Activated CD4-positive, alpha-beta T cell treated with anti-CD3 and anti-CD28 coated beads, Interleukin-2, amount 50 U/mL, for 16 hours (primary cell): ENCODE measurements at places on chromosomes 16 and 17.

DNA sequence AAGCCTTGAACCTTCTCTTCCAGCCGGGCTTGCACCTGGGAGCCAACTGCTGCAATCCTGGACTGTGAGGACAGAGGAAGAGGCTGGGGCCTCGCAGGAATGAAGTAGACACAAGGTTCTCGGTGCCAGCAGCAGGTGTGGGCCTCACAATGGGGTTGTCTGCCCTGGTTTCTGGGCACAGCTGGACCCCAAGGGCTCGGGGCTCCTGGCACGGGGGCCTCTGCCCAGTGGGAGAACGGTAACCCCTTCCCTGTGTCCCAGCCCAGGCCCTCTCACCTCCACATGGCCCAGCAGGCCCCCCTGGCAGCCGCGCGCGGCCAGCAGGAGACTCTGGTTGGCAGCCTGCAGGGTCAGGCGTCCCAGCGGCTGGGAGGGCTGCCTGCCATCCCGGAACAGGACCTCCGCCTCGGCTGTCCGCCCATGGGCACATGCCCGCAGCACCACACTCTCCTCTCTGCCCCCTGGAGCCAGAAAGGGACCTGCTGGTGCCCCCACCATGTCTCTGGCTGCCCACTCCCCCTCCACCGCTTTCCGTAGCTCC, 46.9 kb downstream of the RMI2 start:
- no peak for DNase-seq

DNA sequence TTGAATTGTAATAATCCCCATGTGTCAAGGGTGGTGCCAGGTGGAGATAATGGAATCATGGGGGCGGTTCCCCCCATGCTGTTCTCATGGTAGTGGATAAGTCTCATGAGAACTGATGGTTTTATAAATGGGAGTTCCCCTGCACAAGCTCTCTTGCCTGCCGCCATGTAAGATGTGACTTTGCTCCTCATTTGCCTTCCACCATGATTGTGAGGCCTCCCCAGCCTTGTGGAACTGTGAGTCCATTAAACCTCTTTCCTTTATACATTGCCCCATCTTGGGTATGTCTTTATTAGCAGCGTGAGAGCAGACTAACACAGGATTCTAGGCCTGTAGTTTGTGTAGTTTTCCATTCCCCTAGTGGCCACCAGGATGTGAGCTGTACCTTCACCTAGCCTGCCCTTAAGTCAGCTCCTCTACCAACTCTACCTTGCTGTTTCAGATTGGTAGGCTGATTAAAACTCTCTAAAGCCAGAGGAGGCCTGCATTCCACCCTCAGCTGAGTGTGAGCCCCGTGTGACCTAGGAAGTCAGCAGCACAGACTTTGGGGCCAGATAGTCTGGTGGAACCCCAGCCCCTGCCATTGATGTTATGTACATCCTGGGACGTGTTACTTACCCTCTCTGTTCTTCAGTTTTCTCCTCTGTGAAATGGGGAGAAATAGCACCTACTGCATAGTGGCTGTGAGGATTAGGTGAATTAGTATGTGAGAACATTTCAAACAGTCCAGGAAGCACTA, 252.4 kb upstream of the CACNG5 start:
- no peak for DNase-seq

DNA sequence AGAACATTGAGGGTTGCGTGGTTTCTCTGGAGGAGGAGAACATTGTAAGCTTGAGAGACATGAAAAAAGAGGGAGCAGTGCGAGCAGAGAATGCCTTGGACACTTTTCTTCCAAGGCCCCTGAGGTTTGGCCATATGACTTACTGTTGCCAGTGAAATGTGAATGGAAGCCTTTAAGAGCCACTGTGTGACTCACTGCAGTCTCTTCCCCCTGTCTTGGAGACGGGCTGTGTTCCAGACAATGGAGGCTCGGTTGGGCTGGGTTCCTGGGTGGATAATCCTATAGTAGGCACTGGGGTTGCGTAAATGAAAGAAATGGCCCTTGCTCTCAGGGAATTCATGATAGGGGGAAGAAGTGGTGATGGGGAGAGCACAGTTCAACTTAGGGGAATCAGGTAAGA, 75.5 kb downstream of the SHISA9 start:
- no peak for DNase-seq

DNA sequence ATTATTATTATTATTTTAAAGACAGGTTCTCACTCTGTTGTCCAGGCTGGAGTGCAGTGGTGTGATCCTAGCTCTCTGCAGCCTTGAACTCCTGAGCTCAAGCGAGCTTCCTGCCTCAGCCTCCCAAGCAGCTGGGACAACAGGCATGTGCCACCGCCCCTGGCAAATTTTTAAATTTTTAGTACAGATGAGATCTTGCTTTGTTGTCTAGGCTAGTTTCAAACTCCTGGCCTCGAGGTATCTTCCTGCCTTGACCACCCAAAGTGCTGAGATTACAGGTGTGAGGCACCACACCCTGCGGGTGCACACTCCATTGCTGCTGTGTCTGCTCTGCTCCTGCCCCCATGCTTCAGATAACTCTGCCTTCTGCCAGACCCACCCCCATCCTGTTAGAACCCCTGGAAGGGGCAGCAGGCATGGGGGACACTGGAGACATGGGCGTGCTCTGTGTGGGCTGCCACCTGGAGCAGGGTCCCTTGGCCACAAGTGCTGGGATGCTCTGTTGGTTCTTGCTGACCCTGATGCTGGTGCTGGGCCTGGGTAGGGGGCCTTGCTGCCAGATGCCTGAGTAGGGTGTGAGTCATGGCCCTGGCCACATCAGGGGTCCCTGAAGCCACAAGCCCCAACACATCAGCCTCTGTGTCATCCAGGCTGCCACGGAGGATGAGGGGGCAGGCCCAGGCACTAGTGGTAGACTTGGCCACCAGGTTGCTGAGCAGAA, 2.6 kb downstream of the GGT6 start:
- no peak for DNase-seq

DNA sequence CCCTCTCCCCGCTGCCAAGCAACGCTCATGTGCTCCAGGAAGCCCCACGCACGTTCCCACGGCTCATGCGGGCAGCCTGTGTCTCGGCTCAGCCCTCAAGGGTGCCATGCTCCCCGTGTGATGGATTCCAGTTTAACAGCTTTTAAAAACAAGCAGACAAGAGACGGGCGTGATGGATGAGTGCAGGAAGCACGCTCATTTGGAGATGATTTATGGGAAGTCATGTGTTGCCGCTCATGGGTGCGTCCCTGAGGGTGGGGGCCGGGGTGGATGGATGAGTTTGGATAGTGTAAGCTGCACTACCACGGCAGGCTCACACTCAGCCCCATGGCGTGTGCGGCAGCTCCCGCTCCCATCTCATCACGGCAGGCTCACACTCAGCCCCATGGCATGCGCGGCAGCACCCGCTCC, 132.8 kb downstream of the RBFOX3 start:
- no peak for DNase-seq

GRCh38 chr17:61389670-61390478, 9.8 kb upstream of the TBX2 start:
- peak; percentile 46 for DNase-seq

GRCh38 chr17:66782851-66783250, 52.1 kb upstream of the CACNG5 start:
- no peak for DNase-seq

- DNase-seq = peak; percentile 72
These were observed 4.2 kb upstream of the MXRA7 start for GRCh38 chr17:76714822-76715495.

GRCh38 chr17:36928471-36929345, 8.6 kb upstream of the LHX1 start:
- no peak for DNase-seq

DNA sequence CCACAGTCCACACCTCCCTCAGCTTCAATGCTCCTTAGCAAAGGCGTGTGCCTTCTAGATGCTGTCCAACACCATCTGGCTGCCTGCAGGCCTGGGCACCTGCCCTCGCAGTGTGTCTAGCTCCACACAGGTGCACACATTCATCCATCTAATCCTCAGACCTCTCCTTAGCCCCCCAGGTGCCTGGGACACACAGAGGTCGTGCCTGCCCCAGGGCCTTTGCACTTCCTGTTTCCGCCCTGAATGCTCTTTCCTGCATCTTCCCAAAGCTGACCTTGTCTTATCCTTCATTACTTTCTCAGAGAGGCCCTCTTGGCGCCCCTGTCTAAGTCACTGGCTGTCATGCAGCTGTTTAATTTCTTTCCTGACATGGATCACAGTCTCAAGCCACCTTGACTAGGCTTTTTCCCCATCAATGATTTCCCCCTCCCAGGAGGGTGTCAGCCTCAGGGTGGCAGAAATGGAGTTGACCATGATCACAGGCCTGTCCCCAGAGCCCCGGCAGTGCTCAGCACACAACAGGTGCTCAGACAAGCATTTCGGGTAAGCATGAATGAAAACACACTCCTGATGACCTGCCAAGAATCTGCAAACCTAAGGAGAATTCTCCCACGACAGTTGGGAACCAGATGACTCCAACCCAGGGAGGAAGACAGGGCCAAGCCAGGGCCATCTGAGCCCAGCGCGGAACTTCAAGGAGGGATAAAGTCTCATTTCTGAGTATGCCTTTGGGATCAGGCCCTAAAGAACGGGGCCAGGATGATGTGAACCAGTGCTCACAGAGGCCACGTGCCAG, 76.3 kb downstream of the LITAF start:
- DNase-seq = no peak

DNA sequence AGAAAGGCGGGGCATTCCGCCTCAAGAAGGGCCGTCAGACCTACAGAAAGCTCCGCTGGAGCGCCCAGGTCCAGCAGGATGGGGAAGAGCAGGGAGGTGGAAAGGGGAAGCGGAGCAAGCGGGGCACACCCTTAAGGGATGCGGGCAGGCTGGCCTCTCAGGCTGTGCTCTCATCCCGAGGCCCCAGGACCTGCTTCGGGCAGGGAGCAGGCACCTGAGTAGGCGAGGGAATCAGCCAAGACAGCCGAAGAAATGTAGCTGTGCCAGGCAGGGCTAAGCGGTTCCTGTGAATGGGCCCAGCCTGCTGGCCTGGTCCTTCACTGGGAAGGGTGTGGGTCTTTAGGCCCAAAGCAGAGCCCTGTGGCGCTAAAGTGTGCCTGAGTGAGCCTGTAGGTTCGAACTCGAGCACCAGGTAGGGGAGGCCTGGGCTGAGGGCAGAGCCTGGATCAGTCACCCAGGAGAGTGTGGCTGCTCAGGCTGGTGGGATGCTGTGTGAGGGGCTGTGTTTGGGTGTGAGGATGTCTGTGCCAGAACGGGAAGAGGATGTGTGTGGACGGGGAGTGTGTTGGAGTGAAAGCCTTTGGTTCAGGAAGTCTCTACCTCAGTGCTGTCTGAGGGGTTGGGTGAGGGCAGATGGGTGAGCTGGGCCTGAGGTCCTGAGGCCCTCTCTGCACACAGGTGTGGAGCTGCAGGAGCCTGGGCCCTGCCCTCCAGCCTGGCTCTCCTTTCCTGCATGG, 3.3 kb downstream of the TBX4 start:
- no peak for DNase-seq

DNA sequence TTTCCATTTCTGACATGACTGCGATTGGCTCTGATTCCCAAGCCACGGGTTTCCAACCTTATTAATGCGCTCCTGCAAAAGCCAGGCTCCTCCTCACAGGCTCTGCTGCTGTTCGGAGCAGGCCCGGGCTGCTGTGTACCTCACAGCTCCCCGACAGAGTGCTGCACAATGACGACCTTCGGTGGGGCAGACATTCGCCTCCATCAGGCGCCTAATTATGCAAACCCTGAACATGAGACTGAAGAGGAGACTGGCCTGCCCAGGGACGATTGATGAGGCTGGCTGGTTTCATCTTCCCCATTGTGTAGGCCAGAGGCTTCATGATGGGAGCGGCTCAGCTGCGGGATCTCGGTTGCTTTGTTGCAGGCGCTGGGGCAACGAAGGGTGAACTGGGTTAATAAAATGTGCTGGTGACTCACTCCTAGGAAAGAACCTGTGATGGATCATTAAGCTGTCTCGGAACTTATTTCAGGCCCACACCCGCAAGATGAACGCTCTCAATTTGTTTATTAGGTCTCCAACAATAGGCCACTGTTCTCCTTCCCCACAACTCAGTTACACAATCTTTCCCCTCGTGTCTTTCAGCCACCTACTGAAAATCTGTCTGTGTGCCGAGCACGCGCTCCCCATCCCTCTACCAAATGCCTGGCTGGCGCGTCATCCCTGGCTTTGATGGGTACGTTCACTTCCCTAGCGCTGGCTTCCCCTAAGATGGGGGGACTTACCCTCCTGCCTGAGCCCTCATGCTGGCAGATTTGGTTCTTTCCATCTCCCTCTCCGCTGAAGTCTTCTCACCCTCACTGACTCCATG, 27.2 kb upstream of the TOB1 start:
- DNase-seq = no peak

DNA sequence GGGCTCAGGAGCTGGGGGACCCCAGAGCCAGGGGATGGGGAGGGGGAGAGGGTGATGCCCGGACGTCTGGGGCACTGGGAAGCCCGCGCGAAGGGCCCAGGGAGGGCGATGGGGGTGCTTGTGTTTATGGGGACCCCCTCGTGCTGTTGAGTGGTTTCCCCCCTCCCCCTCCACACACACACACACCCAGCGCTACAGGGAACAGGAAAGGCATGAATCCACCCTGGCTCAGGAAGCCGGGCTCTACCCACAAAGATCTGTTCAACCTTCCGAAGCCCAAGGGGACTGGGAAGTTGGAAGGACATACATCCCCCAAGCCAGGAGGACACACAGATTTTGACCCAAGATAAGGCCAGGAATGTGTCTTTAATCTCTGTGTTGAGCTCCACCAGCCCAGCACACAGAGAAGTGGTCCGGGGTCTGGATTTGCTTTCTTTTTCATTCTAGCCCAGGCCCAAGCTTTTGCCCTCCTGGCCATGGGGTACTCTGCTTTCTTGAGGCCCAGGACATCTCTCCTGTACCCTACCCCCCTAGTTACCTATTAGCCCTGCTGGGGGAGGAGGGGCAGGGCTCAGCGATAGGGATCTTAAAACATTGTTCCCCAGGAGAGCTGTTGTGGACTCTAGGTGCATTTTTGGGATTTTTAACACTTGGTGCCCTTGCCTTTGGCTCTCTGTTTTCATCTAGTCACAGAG, 1.2 kb downstream of the UBALD2 start:
- peak; percentile 33 for DNase-seq

GRCh38 chr16:87407511-87408112, 15.5 kb downstream of the MAP1LC3B start:
- DNase-seq = peak; percentile 24
